NCI-H2227 treated with DMSO at 0.1 percent for 48 hours (cell line): ENCODE measurements at places on chromosomes 5 and 9.

- no peak for DNase-seq
These were observed 24.2 kb upstream of the STOM start for GRCh38 chr9:121394292-121394691.

DNA sequence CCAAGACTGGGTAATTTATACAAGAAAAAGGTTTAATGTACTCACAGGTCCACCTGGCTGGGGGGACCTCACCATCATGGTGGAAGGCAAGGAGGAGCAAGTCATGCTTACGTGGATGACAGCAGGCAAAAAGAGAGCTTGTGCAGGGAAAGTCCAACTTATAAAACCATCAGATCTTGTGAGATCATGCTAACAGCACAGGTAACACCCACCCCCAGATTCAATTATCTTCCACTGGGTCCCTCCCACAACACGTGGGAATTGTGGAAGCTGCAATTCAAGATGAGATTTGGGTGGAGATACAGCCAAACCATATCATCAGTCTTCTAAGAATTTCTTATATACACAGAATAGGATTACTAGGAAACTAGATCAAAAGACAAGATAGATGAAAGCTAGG is 555.6 kb downstream of the PRR16 start:
- DNase-seq: no peak

GRCh38 chr5:52886206-52886605 is 98.5 kb downstream of the ITGA1 start:
- no peak for DNase-seq

DNA sequence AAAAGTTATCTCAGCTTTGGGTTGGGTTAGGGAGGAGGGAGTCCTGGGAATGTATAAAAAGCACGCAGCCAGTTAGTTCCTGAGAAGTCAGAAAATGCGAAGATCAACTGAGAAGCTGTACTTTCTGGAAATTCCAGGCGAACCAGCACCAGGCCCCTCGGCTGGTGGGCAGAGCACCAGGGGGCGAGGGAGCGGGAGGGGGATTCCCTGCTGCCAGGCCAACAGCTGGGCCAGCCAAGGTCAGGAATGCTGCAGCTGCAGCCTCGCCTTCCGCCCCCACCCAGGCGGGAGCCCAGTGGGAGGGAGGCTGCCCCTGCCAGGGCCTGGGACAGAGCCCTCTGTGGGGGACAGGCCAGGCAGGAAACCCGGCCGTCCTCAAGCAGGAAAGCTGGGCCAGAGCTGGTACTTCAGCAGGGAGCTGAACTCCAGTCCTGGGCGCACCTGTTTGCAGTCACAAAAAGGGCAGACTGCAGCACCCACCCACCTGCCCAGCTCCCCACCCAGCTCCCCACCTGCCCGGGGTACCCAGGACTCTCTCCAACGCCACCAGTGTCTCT is 35.5 kb downstream of the VAV2 start:
- no peak for DNase-seq

DNA sequence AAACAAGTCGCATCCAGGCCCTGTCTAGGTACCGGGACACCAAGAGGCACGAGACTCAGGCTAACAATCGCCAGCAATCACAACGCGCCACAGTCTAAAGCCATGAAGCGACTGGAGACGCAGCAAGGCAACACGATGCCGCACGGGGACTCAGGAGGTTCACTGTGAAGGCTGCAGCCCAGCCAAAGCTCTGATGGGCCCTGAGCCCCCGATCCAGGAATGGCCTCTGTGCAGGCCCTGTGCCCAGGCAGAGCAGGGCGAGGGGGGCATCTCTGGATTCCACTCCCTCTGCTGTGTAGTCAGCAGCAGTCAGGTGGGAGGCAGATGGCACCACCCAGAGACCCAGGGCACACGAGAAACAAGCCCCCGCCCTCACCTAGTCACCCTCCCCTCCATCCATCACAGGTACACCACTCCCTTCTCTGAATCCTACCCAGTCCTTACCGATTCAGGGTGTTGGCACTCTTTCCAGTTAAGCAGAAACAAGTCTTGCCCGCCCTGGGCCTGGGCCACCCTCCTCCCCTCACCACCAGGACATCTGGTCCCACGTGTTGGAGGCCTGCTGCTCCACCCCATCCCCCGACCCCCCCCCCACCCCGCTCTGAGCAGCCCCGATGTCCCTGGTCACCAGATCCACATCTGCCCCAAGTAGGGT is 1.1 kb downstream of the RALGDS start:
- DNase-seq: no peak

- DNase-seq: no peak
These were observed 1755.4 kb upstream of the ACO1 start for GRCh38 chr9:30628915-30629567.

GRCh38 chr5:10655161-10655971 is 91.5 kb downstream of the ANKRD33B start:
- no peak for DNase-seq

DNA sequence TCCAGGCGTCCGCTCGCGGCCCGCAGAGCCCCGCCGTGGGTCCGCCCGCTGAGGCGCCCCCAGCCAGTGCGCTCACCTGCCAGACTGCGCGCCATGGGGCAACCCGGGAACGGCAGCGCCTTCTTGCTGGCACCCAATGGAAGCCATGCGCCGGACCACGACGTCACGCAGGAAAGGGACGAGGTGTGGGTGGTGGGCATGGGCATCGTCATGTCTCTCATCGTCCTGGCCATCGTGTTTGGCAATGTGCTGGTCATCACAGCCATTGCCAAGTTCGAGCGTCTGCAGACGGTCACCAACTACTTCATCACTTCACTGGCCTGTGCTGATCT is 294 bp downstream of the ADRB2 start:
- DNase-seq: no peak

DNA sequence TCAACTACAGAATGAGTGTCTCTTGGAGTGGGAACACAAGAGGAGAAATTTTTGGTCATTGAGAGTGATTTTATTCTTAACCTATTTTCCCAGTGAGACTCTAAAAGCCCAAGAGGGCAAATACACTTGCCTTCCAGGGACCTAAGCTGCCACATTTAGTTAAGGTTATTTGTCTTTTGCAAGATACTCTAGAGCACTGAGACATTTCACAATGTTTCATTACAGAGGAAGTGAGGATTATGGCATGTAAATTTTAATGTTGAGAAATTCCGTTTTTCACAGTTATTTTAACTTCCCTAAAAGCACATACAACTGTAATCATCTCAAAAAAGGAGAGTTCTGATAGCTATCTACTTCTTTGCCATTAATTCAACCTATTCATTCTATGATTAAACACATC is 38.7 kb upstream of the RAB3C start:
- DNase-seq: no peak

GRCh38 chr9:96565671-96566497 is 53.8 kb downstream of the CDC14B start:
- no peak for DNase-seq

DNA sequence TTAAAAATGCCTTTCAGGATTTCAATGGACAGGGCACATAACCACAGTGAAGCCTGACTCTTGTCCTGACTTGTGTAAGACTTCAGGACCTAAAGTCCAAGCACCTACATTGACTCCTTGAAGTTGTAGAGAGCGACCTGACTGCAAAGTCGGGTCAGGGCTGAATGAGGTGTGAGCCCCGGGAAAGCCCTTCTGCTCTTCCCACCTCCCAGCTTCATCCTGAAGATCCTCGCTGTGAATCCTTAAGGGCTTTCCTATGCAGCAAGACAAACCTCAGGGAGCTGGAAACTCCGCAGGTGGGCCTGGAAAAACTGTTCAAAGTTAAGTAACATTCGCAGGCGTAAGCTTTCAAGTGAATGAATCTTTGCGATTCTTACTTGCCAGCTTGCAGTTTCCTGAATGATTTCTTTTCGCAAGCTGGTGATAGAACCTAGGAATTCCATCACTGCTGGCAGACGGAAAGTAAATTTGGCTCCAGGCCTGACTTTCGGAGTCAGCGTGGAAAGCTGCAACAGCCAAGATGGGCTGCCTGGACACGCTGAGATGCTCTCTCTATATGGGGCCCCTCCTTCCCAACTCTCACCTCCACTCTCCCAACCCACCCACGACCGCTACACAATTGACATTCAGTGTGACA is 10.9 kb downstream of the SEMA5A start:
- no peak for DNase-seq

GRCh38 chr9:71916834-71917534 is 5.5 kb downstream of the C9orf85 start:
- DNase-seq: no peak

DNA sequence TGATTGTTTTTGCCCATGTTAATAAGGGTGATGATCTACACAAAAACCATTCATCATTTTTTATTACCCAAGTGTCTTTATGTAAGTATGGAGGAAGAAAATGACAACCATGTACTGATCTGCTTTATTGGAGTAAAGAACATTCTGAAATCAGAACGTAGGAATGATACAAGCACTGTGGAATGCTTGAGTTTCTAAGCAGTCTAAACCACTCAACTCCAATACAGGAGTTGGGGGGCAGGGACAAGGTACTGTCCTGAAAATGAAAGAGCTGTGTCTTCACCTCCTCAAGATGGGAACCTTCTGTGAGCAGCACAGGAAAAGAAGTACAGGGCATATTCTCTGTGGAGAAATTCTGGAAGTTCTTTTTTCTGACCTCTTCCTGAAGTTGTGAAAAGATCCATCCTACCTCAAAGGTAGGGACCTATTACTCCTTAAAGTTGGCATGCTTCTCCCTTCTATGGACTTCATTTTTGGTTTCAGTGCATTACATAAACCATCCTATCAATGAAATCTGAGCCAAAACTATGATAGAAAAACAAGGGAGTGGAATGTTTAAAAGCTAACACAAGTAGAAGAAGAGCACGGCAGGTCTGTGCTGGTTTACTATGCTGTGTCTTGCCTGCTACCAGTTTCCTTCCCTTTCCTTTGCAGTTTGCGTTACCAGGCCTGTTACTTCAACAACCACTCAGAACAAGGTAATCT is 202.6 kb downstream of the SEMA5A start:
- DNase-seq: no peak

DNA sequence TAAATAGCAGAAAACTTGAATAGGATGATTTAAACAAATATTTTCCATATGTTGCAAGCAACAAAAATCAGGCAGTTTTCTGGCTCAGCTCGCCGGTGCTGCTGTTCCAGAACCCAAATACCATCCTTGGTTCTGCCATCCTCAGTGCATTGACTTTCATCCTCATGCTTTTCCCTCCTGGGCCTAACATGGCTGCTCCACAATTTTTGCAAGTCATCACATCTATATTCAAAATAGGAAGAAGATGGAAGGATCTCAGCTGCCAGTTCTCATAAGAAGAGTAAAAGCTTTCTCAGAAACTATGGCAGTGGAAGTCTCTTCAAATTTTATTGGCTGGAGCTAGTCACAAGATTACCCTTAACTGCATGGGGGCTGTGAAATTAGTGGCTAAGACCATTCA is 136.7 kb downstream of the STARD4 start:
- no peak for DNase-seq

- DNase-seq: peak; percentile 23
These were observed 650 bp downstream of the MRRF start for GRCh38 chr9:122265149-122265915.

DNA sequence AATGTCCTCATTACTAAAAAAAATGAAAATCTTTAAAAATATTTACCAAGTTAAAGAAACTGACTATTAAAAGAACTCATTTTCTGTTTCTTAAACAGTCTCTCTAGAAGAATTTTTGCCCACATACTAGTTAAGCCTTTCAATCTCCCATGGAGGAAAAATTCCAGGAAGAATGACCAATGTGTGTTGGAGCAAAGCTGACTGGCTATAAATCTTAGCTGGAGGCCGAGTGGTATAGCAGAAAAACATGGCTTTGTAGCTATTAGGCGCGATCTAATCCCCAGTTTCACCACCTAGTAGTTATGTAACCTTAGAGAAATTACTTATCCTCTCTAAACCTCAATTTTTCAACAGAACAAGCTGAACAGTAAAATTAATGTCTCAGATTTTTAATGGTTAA is 135.5 kb upstream of the PRLR start:
- DNase-seq: no peak

DNA sequence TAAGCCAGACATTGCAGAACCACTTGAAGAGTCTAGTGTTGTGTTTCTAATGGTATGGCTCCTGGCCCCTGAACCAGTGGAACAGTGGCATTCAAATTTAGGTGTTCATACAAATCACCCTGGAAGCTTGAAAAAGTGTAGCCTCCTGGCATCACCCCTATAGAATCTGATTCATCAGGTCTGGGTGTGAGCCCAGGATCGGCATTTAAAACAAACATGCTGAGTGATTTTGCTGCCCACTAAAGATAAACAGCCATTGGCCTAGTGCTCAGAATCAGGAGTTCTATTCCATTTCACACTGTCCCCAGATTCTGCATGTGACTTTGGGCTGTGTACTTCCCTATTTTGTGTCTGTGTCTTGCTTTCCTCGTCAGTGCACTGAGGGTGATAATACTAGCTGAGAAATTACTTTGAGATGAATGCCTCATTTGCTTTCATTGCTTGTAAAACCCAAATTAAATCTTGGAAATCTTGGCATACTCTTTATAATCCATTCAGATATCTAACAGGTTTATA is 241.5 kb upstream of the CLINT1 start:
- no peak for DNase-seq

DNA sequence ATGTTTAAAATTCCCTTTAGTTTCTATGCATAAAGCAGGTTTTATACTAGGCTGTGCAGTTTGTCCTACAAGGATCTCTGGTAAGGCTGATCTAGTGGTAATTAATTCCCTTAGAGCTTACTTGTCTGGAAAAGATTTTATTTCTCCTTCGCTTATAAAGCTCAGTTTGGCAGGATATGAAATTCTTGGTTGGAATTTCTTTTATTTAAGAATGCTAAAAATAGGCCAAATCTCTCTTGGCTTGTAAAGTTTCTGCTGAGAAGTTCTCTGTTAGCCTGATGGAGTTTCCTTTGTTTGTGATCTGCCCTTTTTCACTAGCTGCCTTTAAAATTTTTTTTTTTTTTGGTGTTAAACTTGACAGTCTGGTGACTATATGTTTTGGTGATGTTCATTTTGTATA is 237.1 kb upstream of the TLE4 start:
- DNase-seq: no peak

GRCh38 chr9:19378164-19378563 is 1.9 kb downstream of the RPS6 start:
- DNase-seq: no peak

GRCh38 chr5:111194053-111194452 is 30.1 kb upstream of the CAMK4 start:
- DNase-seq: no peak
